ENCODE measurements at places on chromosomes 7 and 10.

DNA sequence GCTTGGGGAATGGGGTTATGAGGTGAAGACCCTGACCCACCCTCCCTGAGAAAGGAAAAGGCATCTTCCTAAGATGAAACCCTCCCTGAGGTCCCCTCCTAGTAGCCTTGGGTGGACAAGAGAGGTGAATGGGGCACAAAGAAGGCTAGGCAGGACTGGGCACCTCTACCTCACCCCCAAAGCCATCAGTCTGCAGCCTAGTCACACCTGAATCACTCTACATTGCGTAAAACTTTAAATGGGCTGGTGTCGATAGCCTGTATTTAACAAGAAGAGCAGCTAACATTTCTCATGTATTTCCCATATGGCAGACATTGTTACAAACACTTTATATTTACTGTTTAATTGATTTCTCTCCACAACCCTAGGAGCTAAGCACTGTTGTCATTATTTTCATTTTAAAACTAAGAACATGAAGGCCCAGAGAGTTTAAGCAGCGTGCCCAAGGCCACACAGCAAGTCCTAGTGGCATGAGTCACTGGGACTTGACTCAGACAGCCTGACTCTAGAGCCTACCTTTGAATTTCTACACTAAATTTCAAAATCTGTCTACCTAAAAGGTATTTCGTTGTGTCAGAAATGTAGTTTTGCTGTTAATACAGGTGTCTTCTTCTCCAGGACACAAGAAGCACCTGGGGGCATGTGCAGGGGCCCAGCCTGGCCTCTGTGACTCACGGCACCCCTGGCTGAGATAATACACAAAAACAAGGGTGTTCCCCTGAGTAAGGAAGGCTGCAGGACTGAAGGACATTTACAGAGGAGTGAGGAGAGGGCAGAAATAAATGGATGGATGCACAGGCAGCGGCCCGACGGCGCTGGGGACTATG lies 3.4 kb downstream of the AOC1 start:
- no peak for DNase-seq

DNA sequence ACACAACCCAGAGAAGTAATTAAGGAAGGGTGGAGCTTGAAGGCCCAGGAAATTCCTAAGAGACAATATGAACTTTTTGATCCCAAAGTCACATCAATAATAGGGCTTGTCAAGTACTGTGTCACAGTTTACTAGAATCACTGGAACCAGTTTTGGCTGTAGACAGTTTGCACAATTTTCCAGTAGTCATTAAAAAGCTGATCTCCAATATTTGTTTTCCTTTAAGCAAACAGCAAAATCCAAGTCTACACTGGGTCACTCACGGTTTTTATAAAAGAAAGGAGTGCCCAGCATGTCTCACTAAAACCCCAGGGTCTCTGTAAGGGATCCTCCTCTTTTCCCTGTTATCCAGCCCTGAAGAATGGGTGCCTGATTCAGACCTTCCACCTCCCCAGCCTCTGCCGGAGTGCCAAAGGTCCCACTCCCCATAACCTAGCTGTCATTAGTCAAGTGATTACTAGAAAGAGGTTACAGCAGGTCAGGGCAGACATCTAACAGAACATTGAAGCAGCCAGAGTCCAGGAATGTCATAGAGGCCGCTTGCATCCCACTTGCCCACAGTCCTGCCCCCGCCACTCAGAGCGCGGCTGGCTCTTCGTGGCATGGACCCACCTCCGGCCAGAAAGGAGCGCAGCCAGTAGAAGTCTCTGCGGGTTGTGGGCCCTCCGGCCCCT lies 552 bp downstream of the SLC25A16 start:
- no peak for DNase-seq

- no peak for DNase-seq
Observed at GRCh38 chr10:70494536-70494935, 16.0 kb downstream of the PALD1 start.

DNA sequence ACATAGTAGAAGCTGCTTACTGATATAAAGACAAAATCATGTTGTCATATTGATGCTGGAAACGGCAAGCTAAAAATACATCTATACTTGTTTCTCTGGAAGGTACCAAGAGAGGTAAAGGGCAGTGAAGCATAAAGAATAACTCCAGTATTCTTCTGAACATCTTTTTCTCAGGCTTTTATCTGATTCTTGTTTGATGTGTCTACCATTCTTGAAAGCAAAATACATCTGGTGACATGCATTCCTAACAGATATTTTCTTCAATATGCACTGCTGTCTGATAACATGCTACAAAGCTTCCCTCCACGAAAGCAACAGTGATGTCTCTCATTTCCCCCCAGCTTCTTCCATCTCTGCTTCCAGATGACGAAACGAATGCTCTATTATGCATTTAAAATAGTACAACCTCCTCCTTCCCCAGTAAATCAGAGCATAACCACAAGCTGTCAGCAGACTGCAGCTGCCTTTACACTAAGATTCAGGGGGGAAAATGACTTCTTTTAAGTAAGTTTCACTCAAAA lies 100.8 kb downstream of the ARHGAP21 start:
- DNase-seq = no peak

- no peak for DNase-seq
Observed at GRCh38 chr10:22986771-22987542, 59.1 kb downstream of the ARMC3 start.

DNA sequence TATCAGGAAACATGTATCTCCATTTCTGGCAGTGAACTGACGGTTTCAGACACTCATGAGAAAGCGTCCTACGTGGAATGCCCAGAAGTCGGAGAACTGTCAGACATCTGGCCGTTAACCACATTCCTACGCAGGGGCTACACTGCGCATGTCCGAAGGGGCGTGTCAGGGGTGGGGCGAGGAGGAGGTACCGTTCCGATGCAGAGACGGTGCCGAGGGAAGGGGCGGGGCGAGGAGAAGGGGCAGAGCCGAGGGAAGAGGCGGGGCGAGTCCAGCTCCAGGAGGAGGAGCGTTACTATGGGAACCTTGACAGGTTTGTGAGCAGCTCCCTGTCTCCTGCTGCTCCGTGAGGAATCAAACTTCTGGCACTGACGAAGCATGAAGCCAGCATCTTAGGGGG lies 366.9 kb upstream of the NUPR2 start:
- no peak for DNase-seq

DNA sequence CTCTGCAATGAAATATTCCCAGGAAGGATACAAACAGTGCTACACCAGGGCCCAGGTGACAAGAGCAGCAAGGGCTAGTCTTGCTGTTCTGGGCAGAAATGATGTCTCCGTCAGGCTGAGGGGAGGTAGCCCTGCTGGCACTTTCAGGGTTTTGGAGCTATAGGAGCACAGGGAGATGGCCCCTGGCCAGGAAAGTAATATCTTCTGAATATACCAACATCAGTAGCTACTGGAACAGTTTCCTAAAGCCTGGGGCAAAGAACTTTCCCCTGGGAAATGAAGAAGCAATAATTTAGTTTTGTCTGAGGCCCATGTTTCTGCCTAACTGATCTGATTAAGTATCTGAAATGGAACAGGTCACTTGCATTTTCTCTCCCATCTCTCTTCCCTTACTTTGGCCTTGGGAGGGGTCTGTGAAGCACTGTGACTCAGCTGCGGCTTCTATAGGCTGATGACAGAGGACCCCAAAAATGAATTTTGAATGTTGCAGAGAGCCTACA lies 489.1 kb upstream of the PODXL start:
- no peak for DNase-seq

DNA sequence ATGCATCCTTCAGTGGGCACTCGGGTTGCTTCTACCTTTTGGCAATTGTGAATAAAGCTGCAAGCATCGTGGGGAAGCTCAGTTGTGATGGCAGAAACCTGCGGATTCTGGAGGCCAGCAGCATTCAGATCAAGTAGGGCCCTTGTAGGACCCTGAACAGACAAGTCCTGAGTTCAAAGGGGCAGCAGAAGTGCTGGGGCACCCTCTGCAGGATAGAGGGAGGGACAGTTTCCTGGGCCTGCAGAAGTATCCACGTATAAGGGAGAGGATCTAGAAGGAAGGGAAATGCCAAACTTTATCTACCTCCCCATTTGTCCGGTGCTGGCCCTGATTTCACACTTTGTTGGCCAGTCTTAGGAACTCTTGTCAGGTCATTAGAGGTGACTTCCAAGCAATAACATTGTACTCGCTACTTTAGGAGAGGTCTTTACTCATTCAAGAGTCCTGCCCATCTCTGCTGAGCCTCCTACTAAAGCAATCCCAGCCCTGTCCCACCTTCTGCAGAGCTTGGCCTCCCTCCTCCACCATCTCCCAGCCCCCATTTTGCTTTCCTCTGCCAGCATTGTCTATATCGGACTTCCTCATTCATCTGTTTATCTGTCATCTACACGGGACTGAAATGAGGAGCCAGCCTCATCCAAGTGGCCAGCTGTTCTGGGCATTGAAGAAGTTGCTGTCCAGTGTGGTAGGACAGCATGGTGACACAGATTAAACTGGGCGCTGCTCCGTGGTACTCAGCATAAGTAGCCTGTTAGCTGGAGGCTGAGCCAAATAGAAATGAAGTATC lies 26.6 kb upstream of the R3HCC1L start:
- DNase-seq = no peak

DNA sequence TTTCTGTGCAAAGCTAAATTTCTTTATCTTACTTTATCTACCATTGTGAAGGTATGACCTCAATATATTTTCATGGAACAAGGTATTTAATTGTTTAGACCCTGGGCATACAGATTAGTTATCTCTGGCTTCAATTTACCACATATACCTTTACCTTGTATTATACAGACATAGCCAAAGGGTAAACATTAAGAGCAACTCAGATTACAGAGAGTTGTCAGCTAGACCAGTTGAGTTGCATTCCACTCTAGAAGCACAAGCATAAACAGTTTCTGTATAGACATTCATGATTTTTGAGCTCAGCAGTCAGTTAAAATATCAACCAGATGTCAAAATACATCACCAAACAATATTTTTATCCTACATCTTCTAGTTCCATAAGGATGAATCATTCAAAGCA lies 857.3 kb upstream of the ZWINT start:
- no peak for DNase-seq

DNA sequence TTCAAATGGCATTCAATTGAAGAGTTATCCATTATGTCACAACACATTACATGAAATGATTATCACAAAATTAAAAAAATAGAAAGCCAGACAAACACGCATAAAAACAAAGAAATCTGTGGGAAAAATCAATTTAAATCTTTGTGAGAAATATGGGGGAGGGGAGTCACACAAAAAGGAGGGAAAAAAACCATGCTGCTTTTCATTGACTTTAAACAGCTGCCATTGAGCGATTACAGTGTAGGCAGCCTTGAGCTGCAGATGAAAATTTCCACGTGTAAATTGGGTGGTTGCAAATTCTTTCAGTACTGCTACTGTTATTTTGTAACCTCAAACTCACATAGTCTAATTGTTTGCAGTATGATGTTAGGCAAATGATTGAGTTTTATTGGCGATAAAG lies 889.9 kb upstream of the PHF14 start:
- no peak for DNase-seq

GRCh38 chr10:113751181-113751732 lies at the start of gene PLEKHS1:
TSS of gene PLEKHS1 (plus strand) at chr10:113751682. CDS start at chr10:113755278, 3,596 bp downstream.
- no peak for DNase-seq

DNA sequence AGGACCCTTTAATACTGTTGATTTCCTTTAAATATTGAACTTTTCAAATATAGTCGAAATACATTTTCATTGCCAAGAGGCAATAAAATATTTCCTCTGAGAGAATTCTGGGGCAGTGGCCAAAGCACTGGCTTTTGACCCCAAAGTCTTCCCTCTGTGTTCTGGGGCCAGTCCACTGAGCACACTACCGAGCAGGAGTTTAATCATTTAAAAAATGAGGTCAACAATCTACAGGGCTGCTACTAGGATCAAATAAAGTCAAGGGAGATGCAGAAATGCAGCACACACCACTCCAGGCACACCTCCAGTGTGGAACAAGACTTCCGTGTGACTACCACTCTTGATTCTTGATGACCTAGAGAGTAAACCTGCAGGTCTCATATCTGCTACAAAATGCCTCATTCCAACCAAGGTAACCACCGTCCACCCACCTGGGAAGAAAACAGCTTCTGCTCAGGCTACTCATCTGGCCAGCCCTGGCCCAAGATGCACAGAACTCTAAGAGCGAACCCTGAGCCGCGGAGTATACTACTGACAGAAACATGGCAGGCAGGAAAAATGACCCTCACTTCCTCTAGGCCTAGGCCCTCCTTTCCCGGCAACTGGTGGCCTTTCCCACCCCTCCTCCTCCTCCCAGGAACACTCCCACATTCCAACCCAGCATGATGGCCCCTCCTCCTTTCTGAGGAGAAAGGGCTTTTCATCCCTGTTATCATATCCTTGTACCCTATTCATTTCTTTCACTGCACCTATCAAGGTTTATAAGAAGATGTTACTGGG lies 97.7 kb downstream of the ALOX5 start:
- no peak for DNase-seq

- DNase-seq = no peak
Observed at GRCh38 chr10:33126742-33127141, 168.7 kb upstream of the ITGB1 start.

DNA sequence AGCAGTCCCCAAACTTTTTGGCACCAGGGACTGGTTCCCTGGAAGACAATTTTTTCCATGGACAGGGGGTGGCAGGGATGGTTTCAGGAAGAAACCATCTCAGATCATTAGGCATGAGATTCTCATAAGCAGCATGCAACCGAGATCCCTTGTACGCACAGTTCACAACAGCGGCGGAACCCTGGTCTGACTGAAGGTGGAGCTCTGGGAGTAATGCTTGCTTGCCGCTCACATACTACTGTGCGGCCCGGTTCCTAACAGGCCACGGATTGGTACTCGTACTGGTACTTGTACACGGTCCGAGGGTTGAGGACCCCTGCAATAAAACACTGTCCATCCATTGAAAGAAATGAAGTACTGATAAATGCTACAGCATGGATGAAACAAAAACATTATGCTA lies 32.8 kb downstream of the MKRN1 start:
- no peak for DNase-seq

GRCh38 chr10:11162828-11163599 lies 145.3 kb downstream of the CELF2 start:
- no peak for DNase-seq

DNA sequence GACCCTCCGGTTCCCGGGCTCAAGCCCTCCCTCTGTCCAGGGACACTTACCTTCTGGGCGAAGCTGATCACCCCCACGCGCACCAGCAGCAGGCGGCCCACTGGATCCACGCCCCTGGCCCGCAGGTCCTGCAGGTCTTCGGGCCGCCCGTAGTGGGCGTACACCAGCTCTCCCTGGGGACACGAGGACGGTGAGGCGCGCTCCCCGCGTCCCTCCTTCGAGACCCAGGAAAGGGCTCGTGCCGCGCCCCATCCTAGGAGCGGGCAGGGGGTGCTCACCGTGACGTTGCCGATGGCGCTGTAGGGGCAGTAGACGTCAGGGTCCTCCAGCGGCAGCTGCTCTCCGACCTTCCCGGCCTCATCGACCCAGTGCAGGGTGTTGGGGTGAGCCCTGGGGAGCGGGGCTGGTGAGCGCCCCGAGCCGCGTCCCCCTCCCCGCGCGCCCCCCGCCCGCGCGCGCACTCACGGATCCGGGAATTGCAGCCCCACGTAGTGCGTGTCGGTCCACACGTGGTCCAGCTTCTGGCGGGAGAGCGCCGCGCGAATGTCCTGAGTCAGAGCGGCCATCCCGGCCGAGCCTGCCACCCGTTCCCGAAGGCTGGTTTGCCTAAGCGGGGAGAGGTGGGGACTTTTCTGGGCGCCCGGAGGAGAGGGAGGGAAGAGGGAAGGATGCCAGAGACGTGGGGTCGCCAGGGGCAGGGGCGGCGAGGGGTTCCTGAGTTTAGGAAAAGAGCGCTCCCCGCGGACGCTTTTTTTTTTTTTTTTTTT lies 8.2 kb downstream of the TFR2 start:
- DNase-seq = no peak

Data from NCI-H2081 (cell line).